Spleen (tissue), 13 donors: ENCODE measurements at places on chromosomes 11 and 22. TPM values are rescaled to one million over a fixed set of nuclear protein-coding genes. Genes with fewer than 3 reads are reported as not detected.

DNA sequence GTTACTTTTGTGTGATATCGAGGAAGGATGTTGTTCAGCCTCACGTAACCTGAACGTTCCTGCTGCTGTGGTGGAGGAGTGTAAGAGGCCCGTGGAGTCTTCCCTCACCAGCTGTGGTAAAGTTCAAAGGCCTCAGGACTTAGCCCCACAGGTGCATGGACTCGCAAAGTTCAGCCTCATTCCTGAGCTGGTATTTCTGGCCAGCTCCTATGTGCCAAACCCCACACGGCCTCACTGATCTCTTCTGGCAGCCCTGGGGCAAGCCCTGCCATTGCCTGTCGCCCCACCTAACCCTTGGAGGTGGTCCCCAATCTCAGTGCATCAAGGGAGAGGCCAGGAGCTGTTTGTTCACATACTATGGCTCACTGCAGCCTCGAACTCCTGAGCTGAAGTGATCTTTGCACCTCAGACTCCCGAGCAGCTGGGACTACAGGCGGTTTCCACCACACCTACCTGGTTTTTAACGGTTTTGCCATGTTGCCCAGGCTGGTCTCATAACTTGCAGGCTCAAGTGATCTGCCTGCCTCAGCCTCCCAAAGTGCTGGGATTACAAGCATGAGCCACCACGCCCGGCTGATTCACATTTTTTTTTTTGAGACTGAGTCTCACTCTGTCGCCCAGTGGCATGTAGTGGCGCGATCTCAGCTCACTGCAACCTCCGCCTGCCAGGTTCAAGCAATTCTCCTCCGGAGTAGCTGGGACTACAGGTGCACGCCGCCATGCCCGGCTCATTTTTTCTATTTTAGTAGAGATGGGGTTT lies 2.2 kb downstream of the PHRF1 start:
- peak overlapping the region; percentile 83 for H3K4me3 ChIP-seq
- H3K36me3 ChIP-seq, result peaks cover 22% of the 10 kb centered on the region
- peaks cover 57% of the 10 kb centered on the region for H3K4me1 ChIP-seq
- DNase-seq, result no peak
- peaks cover 16% of the 10 kb centered on the region for H3K27me3 ChIP-seq
- H3K27ac ChIP-seq, result no peak overlapping the region

The SERPIND1 gene
- total RNA-seq, result not detected

DNA sequence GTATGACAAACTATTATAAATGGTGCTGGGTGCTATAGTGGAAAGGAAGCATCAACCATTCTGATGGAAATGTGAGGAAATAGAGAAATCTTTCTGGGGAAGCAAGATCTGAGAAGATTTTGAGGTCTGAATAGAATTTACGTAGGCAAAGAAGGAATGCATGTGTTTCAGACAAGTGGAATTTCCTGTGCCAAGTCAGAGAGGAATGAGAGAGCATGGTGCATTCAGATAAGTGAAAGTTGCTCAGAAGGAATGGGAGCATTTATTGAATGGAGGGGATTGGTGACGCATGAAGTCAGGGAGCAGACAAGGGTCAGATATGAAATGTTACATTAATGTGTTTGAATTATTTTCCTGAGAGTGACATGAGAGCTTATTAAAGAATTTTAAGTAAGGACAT lies 725.5 kb downstream of the METTL15 start:
- no peaks in the 10 kb centered on the region for H3K27me3 ChIP-seq
- no peak for DNase-seq
- no peaks in the 10 kb centered on the region for H3K36me3 ChIP-seq
- H3K4me3 ChIP-seq, result no peak overlapping the region

- DNase-seq, result peak; percentile 49
- H3K36me3 ChIP-seq, result no peaks in the 10 kb centered on the region
- no peaks in the 10 kb centered on the region for H3K4me1 ChIP-seq
- no peaks in the 10 kb centered on the region for H3K27me3 ChIP-seq
Measured at GRCh38 chr11:2327032-2327431, 25.2 kb downstream of the TSPAN32 start.

GRCh38 chr11:36605221-36606216 lies 7.5 kb upstream of the RAG2 start:
- H3K27me3 ChIP-seq, result no peaks in the 10 kb centered on the region
- no peak overlapping the region for H3K27ac ChIP-seq
- H3K4me3 ChIP-seq, result no peak overlapping the region

The LRP4 gene
- 17.0 TPM for total RNA-seq

DNA sequence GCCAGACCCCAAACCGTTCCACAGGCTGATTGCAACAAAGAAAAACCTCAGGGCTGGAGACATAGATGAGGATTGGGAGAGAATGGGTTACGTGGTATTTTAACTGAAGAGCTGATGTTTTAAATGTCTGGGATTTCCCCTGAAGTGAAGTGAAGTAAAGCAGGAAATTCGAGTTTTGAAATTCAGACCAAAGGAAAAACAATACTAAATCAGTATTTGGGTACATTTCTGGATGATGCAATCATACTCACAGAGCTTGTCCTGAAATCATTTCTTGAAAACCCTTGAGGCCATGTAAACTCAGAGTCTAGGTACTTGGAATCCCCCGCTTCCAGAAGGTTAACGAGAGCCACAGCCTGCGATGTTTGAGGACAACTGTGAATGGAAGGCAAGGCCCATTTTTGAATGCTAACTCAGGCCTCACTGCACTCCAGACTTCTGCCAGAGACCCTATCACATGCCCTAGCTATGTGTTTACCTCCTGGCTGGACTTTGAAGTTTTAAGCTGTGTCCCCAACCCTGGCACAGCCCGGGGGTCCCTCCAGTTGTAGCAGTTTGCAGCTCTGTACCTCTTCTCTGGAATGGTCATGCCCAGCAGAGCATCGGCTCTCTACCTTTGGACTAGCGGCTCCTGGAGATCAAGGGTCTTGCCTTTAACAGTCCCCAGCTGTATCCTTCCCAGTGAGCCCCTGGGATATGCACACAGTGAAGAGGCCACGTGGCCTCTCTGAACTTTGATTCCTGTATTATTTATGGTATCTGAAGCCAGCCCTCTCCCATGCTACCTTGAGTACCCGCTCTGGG lies 5.4 kb upstream of the FTH1 start:
- H3K4me3 ChIP-seq, result no peak overlapping the region
- DNase-seq, result peak; percentile 71
- peaks cover 98% of the 10 kb centered on the region for H3K4me1 ChIP-seq
- peak overlapping the region; percentile 100 for H3K27ac ChIP-seq

GRCh38 chr11:31841435-31841834 lies 30.3 kb upstream of the PAX6 start:
- no peaks in the 10 kb centered on the region for H3K4me1 ChIP-seq
- H3K4me3 ChIP-seq, result no peak overlapping the region
- no peaks in the 10 kb centered on the region for H3K36me3 ChIP-seq
- no peaks in the 10 kb centered on the region for H3K27me3 ChIP-seq

DNA sequence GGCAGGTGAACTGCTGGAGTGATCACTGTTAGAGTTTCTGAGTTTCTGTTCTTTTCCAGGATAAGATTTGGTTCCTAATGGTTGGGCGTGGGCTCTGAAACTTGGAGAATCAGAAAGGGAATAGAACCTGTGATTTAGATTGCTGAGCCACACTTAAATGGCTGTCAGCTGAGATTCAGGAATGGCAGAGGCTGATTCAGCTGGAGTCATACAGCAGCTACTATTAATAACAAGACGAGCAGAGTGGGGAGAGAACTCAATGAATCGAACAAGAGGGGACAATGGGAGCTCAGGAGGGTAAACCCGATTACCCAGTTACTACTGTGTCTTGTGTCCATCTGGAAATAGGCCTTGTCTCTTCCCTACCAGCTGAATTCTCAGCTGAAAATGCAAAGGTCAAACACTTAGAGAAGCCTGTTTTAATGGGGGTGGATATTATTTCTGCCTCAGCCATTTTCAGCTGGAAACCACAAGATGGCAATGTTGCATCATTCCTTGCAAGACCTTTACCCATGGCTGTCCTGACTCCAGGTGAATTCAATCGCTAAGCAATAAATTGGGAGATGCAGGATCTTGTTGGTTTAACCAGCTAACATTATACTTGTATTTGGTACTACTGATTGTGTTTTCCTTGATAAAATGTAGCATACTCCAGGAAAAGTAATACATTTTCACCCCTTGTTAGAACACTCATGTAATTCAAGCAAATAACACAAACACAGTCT lies 104.5 kb upstream of the RAG2 start:
- DNase-seq, result no peak
- H3K36me3 ChIP-seq, result no peaks in the 10 kb centered on the region
- no peaks in the 10 kb centered on the region for H3K4me1 ChIP-seq
- H3K27ac ChIP-seq, result no peak overlapping the region
- no peak overlapping the region for H3K4me3 ChIP-seq

- H3K4me3 ChIP-seq, result no peak overlapping the region
- H3K27me3 ChIP-seq, result no peaks in the 10 kb centered on the region
- DNase-seq, result no peak
- no peak overlapping the region for H3K27ac ChIP-seq
- peaks cover 34% of the 10 kb centered on the region for H3K36me3 ChIP-seq
Measured at GRCh38 chr22:17855572-17856290, 81.5 kb upstream of the BID start.

DNA sequence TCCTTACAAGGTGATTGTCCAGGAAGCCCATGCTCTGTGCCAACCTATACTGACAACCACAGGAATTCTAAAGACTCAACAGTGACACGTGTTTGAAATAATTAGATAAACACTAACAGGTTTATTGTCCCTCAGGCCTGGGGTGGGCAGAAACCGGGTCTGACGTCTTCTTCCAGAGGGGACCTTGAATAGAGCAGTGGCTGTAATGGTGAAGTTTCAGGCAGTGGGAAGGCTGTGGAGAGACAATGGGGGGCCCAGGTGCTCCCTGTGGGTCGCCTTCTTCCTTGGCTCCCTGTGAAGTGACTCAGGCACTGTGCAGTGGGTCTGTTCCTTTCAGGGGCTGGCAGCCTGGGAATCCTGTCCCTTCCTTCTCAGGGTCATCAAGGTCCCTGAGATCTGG lies 54.6 kb downstream of the OTOG start:
- H3K4me3 ChIP-seq, result no peak overlapping the region
- H3K4me1 ChIP-seq, result peaks cover 3% of the 10 kb centered on the region
- H3K27ac ChIP-seq, result no peak overlapping the region
- no peaks in the 10 kb centered on the region for H3K36me3 ChIP-seq
- DNase-seq, result no peak

The FGF4 gene
- total RNA-seq, result not detected

DNA sequence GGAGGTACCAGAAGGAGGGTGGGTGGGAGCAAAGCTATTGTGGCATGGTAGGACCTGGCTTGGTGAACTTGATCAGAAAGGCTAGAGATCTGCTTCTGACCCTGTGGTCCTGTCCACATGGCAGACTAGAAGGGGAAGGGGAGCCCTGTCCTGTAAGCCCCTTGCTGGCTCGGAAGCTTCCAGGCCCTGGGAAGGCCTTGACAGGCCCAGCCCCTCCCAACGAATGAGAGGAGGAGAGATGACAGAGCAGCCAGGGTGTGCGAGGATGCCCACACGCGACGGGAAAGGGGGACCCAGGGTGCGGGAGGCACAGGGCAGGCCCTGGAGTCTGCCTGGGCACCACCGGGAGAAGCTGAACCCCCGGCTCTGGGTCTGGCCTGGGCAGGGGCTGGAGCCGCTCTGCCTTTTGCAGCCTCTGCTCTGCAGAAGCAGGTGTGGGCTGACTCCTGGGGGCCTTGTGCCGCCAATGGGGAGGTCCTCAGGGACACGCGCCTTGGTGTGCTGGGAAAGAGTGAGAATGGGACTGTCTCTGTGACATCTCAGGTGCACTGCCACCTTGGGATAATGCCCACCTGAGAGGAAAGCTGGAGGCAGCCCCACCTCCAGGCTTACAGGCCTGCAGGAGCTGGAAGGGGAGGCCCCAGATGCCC lies 1447.5 kb downstream of the BRD1 start:
- no peak overlapping the region for H3K27ac ChIP-seq
- H3K27me3 ChIP-seq, result peaks cover 21% of the 10 kb centered on the region
- H3K36me3 ChIP-seq, result no peaks in the 10 kb centered on the region
- H3K4me3 ChIP-seq, result no peak overlapping the region
- DNase-seq, result peak; percentile 66

The SAA4 gene
- total RNA-seq, result not detected

The RDX gene
- total RNA-seq, result 97.6 TPM

- H3K36me3 ChIP-seq, result no peaks in the 10 kb centered on the region
- no peaks in the 10 kb centered on the region for H3K4me1 ChIP-seq
- no peak overlapping the region for H3K27ac ChIP-seq
- no peak for DNase-seq
- H3K4me3 ChIP-seq, result no peak overlapping the region
Measured at GRCh38 chr22:17575681-17576080, 12.4 kb downstream of the SLC25A18 start.
